ENCODE measurements at places on chromosomes 3 and 15. TPM values are rescaled to one million over a fixed set of nuclear protein-coding genes. Genes with fewer than 3 reads are reported as not detected.

Gene SMCO1
- polyA plus RNA-seq = not detected

- DNase-seq = no peak
Measured at GRCh38 chr3:49294343-49294742, 17.3 kb upstream of the C3orf62 start.

DNA sequence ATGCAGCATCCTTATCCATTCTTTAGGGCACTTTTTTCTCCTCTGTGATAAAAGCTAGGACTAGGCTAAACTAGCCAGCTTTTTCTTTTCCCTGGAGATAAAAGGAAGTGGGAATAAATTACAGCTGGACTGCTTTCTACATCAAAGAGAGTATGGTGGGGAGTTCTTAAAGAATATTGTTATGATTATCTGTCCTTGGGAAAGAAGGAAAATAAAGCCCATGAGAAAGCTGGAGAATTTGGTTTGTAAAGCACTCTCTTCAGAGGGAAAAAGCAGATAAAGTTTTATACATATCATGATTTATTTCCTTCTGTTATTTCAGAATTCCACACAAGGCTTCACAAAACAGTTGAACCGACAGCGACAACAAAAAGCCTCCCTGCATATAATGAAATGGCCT is 923.0 kb downstream of the DIPK2A start:
- no peak for DNase-seq

- no peak for DNase-seq
Measured at GRCh38 chr15:60973637-60974415, 255.3 kb downstream of the RORA start.

DNA sequence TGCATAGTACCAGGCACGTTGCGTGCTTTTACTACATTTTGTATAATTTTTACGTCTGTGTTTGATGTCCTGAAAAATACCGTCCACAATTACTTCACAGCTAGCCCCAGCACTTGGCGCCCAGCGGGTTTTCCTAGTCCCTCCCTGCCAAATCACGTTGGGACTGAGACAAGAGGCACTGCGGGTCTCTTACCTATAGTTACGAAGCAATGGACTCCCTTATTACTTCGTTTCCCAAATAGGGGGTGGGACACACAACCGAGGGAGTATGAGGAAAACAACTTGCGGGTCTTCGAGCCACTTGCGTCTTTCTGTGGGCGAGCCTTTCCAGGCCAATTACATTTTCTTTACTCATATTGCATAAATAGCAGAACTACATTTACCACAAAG is 620 bp upstream of the CMSS1 start:
- DNase-seq = no peak

GRCh38 chr3:60555686-60556354 is 695.4 kb downstream of the FHIT start:
- no peak for DNase-seq

- DNase-seq = no peak
Measured at GRCh38 chr3:128149650-128150049, 3.6 kb upstream of the EEFSEC start.

GRCh38 chr3:173750095-173750494 is 352.6 kb downstream of the NLGN1 start:
- DNase-seq = no peak

Data from naive thymus-derived CD8-positive, alpha-beta T cell (primary cell).